ENCODE measurements at places on chromosomes 16 and 17. TPM values are rescaled to one million over a fixed set of nuclear protein-coding genes. Genes with fewer than 3 reads are reported as not detected.

DNA sequence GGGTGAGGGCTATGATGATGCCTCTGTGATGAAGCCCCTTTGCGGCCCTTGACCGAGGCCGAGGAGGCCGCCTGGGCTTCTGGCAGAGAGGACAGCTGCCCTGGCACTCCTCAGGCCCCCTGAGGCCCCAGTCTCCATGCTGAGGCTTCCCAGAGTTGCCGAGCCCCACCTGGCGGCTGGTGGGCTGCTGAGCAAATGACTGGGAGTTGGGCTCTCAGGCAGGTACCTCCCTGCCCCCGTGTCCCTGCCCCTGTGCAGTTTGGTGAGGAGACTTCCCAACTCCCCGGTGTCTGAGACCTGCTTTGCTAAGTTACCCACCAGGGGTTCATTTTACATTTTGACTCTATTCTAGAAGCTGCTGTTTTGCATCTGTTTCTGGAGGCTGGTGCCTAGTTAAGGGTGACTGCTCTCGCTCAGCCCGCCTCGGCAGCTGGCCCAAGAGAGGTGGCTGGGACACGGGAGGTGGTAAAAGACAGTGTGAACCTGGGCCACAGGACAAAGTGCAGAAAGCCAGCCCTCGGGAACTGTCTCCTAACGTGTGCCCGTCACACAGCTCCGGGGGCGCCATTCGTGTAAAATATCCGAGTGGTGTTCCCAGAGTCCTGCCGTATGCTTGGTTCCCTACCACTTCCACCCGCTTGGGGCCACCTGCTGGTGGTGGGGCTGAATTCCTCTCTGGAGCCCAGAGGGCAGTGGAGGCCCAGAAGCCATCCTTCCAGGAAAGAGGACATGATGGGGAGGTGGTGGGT, 134.5 kb downstream of the RAB11FIP4 start:
- DNase-seq: no peak

- DNase-seq: no peak
These were observed 11.6 kb downstream of the ADAM11 start for GRCh38 chr17:44770166-44770925.

- DNase-seq: no peak
These were observed 60.6 kb upstream of the ENDOV start for GRCh38 chr17:80354336-80354735.

DNA sequence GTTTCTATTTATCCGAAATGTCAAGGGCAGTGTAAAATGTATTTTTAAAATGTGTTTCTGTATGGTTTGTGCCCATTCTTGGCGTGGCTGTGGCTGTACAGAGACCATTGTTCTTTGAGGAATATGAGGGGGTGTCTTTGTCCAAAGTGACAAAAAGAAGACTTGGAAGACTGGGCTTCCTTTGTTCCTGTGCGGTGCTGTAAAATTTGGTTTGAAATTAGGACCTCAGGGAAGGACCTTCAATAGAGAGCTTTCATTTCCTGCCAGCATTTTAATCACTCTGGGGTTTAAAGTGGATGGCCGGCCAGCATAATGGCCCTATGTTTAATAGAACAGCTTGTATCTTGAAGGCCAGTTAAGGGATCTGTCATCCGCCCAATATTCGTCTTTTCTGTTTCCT, 190.1 kb upstream of the TBX2 start:
- DNase-seq: no peak

DNA sequence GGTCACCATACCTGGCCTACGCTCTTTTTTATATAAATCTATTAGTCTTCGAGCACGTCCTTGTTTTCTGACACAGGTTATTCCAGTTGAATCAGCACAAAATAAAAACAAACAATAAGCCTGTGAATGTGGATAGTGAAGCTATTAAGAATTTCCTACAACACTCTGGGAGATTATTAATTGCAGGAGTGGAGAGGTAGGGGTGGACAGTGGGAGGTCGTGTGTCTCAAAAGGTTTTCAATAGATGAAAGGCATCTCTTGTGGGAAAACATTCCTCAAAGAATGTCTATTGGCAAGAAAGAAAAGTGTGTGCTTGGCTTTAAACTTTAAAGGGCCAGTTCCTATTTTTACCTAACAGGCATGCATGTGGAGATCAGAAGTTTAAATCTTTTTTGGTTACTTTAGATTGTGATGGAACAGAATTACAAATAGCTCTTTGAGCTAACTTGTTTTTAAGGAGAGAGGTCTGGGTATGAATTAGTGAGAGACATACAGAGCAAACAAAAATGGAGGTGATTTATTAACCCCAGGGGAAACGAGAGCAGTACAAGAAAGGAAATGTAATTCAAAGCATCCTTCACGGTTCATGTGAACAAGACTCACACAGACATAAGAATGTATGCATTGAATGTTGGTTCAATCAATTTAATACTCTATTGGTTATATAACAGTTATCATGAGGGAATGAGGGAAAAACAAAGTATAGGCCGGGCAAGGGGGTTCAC, 9.0 kb downstream of the SMYD4 start:
- no peak for DNase-seq

DNA sequence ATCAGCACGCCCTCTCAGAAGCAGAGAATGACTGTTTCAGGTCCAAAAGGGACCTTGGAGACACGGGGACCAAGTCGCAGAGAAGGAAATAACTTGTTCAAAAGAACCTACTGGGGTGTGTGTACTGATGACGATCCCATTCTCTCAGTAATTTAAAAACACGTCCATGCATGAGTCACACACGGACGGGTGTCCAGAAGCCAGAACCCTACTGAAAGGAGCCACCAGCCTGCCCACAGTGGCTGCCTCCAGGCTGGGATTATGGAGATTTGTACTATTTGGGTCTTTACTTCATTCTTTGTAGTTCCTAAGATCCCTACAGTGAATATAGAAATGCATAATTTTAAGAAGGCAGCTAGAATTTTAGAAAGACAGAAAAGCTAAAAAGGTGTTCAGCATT, 27.8 kb downstream of the TMEM204 start:
- DNase-seq: no peak

DNA sequence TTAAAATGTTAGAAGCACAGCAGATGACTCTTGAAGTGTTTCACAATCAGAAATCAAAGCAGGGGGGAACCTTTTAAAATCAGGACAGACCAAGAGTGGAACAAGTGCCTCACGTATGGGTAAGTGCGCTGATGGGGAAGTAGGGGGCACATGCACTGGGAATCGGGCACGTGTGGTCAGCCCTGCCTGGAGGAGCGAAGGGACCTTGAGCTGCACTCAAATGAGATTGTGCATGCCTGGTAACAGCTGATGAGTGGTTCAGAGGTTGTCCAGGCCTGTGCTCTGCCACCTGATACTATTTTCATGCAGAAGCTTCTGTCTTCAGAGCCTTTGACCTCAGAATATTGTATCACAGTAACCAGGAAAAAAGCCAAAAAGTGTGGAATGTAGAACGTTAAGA, 13.7 kb upstream of the XYLT2 start:
- no peak for DNase-seq

DNA sequence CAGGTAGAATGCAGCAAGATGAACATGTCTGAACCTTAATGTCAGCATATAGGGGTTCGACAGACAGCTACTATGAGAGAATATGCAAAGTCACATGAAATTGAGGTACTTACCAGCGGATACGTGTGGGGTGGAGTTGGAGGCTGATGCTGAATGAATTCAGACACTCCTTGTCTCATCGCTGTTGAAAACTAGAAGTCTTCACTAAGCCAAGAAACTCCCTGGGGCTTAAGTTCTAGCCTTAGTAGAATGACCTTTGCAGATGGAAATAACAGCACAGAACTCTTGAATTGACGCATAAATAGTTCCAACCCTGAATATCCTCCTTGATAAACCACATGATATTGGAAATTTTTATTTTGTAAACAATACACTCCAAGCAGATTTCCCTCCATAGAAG, 32.9 kb upstream of the MYOCD start:
- no peak for DNase-seq

- DNase-seq: no peak
These were observed 14.7 kb downstream of the RNF43 start for GRCh38 chr17:58402679-58403078.

DNA sequence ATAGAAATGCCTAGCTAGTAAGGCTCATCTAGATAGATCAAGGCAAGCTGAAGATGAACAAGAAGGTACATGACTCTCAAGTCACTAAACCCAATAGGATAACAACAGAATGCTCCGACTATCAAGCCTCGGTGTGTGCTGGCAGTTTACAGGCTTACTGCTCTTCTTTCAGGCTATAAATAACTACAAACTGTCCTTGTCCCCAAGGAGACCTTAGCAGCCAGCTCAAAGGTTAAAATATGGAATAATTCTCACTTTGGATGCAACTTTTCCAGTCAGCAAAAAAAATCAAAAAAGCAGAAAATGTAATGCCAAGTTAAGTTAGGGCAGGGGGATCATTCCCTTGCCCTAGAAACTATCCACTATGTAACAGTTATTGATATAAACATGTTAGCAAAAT, 44.6 kb downstream of the SPOP start:
- DNase-seq: no peak

GRCh38 chr16:16830401-16830800, 451.5 kb downstream of the NPIPA7 start:
- no peak for DNase-seq

Gene MLX
- 33.9 TPM for total RNA-seq

Gene ANKS3
- total RNA-seq: 22.0 TPM

Gene GNAO1
- total RNA-seq: 5.7 TPM

Gene ANKFN1
- not detected for total RNA-seq

Gene TTLL6
- not detected for total RNA-seq

All from kidney epithelial cell (primary cell).